A673 (cell line): ENCODE measurements at places on chromosomes 5 and 9. TPM values are rescaled to one million over a fixed set of nuclear protein-coding genes. Genes with fewer than 3 reads are reported as not detected.

Gene ARID3C
- total RNA-seq = not detected in 2 replicates

- no peak for DNase-seq
Observed at GRCh38 chr9:97526895-97527575, 25.6 kb downstream of the TMOD1 start.

DNA sequence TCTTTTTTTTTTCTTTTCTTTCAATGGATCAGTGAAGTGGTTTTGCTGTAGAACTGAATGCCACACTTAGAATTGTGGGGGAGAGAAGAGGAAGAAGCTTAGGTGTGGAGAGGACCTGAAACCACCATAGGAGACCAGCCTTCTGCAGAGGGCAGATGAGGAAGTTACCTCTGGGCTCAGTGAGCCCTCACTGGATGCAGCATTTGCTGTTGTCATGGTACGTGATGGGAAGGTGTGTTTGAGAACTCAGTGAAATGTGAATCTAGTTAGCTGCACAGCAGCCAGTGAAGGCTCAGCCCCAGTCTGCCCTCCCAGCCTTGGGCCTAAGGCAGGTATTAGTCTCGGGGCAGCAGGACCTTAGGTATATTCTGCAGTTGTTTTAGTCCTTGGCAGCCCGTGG, 17.5 kb downstream of the CYFIP2 start:
- DNase-seq = no peak

- DNase-seq = no peak
Observed at GRCh38 chr9:9921805-9922204, 691.0 kb downstream of the PTPRD start.

Gene FOXI1
- not detected in 2 replicates for total RNA-seq

DNA sequence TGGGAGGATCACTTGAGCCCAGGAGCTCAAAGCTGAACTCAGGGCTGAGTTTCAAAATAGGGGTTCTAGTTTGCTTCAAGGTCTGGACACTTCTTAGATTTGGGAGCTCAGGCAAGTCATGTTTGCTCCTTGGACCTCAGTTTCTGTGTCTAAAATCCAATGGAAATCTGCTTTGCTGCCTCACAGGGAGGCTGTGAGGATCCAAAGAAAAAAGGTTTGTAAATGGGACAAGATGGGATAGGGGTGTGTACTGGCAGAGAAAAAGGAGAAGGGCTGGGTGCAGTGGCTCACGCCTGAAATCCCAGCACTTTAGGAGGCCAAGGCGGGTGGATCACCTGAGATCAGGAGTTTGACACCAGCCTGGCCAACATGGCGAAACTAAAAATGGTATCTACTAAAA, 39.6 kb upstream of the SH3PXD2B start:
- no peak for DNase-seq

Gene ADRB2
- total RNA-seq = not detected in 2 replicates

DNA sequence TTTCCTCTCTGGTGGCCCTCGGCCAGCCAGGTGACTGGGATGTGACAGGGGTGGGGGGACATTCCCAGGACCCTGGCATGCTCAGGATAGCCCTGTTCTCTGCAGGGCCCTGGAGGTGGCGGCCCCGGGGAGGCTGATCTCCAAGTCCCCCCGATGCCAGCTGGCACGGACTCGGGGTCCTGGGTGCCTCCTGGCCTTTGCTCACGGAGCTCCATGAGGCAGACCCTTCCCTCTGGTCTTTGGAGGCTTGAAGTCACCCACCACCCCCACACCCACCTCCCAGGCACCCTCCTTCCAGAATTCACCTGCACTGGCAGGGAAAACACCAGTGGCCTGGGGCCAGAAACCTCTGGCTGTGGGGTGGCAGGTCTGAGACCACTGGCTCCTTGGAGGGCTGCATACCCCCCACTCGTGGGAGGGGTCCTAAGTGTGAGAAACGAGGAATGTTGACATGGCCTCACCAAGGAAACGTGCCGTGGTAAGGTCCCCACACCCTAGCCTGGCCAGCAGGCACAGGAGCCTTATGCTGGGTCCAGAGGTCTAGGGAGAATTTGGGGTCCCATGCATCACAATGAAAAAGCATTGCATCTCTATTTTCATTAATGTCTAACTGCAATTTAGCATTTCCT, 130.8 kb upstream of the FAM120A start:
- DNase-seq = no peak

Gene NR4A3
- total RNA-seq = 6.4 and 6.6 TPM in 2 replicates

Gene HACD4
- 0.19 and 0.26 TPM in 2 replicates for total RNA-seq

DNA sequence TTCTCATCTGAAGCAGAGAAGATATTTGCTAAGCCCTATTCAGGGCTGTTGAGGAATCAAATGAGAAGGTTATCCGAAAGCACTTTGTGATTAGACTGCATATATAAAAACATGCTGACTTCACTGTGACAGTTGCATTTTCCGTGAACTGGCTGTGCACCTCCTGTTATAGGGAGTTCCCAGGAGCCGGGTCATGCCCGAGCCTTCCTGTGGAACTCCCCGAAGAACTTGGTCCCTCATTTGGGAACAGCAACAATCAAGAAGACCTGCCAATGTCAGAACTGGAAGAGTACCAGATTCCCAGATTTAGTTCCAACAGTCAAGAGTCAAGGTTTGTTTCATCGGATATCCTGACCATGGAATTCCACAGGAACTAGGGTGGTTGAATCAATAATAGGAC, 130.4 kb upstream of the RAI14 start:
- no peak for DNase-seq

GRCh38 chr9:33924978-33925797, 108.2 kb downstream of the UBE2R2 start:
- peak; percentile 68 for DNase-seq

DNA sequence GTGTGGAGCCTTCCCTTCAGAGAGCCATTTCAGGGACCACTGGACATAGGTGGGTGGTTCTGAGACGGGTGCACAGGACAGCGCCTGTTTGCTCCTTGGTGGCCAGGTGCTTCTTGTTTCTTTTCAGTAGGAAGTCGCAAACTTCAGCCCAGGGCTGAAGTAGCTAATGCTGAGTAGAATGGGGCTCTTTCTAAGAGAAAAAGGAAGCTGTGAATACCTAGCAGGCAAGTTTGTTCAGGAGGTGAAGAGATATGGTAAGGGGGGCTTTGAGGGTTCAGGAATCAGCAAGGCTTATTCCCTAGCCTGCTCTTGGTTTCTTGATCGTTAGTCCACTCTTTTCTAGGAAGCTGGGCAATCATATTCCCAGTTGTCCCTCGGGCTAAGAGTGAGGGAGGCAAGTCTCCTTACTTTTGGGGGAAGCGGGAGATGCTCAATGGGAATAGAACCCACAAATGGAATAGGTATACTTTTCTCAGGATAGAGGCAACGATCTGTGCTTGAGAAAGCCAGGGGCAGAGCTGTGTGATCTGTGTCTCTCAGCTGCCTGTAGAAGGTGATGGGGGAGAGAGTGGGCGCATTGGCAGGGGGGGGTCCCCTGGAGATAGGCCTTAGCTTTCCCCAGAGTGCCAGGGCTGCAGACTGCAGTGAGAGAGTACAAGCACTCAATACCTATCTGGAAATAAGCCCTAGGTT, 1.9 kb upstream of the PURA start:
- no peak for DNase-seq
